ENCODE measurements at places on chromosomes 5 and 9.
A peak's percentile ranks its signal among the peaks of the same experiment; 100 is the strongest.

DNA sequence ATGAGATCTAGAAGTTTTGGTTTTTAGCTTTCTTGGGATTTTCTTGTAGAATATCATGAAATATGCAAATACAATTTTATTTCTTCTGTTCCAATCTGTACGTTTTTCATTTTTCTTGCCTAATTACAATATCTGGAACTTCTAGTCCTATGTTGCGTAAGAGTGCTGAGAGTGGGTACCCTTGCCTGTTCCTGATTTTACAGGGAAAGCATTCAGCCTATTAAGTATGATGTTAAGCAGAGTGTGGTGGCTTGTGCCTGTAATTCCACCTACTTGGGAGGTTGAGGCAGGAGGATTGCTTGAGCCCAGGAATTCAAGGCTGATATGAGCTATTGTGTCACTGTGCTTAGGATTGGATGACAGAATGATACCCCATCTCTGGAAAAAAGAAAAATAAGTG, 210.2 kb upstream of the ITGA1 start:
- DNase-seq = no peak

GRCh38 chr5:134994560-134995156, 27.0 kb downstream of the CATSPER3 start:
- no peak for DNase-seq

- peak; percentile 95 for DNase-seq
Measured at GRCh38 chr5:181260720-181261319, at the start of gene TRIM52. Gene TRIM52 (minus strand): TSS chr5:181261143. CDS start chr5:181260813, 330 bp downstream.

DNA sequence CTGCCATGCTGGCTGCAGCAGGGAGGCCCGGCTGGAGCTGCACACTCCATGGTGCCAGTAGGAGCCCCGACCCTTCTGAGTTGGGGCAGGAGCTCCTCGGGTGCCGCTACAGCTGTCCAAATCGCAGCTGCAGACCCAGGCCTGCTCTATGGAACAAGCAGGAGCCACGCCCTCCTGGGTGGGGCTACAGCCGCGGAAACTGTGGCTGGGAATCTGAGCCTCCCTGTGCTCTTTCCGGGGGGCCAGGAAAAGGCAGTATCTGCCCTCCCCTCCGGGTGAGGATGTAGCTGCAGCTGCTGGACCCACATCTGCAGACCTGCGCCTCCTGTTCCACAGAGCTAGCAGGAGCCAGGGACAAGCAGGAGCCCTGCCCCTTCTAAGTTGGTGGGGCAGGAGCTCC, 278.9 kb upstream of the ACTBL2 start:
- no peak for DNase-seq

DNA sequence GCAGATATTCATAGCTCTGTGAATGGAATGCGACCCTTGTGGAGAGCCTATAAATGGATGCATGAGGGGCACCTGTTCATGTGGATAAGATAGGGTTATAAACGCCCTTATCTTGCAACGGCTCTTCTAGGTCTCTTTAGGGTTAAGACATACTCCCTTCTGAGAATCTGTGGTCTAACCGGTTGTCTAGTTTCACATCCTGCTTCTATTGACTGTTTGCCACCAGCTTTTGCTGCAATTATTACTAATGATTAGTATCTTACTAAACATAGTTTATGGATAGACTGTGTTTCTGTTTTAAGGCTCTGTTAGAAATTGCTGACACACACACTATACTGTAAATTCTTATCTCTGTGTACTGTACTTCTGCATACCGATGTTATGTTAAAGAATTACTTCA, 198.9 kb upstream of the CYLC2 start:
- no peak for DNase-seq

Data from activated CD4-positive, alpha-beta T cell treated with anti-CD3 and anti-CD28 coated beads, Interleukin-2, amount 50 U/mL, for 16 hours (primary cell).